ENCODE measurements at places on chromosomes 11 and 22. TPM values are rescaled to one million over a fixed set of nuclear protein-coding genes. Genes with fewer than 3 reads are reported as not detected.

DNA sequence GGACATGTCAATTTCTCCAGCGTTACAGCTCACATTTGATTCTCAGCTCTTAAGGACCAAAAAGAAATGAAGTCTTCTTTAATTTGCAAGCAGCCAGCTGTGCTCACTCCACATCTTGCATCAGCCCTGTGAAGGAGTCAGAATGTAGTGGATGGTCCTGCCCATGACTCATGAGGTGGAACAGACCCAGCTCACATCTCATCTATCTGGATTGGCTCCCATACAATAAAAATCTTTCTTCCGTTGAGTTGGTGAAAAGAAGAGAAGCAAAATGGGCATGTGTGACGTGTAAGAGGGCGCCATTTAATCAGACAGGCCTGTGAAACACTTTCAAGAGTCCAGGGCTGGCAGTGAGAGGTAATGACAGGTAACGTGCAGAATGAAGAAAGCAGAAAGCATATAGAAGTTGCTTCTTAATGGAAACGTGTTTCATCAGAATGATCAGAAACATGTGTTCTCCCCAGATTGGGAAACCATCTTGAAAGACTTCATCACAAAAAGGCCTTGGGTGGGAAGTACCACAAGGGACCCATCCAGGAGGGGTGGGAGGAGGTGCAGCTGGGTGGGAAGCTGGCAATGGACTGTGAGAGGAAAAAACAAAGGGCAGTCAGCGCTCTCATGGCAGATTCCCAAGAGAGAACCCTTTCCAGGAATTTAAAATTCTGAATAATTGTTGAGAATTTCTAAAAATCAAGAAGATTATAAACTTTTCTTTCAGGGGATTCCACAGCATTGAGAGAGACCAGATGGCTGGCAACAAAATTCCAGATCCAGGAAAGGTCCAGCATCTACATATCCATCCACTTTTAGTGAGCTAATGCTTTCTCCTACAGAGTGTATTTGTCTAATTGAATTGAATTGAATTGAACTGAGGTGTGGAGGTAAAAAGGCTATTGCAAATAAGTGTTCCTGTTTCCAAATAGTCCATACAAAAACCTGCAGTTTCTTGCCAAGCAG lies 57.0 kb downstream of the ETS1 start:
- DNase-seq, result no peak

GRCh38 chr11:1852877-1853276 lies at the start of gene LSP1:
Gene LSP1, plus strand, starts transcription at chr11:1853084. Its CDS starts 61 bp downstream, at chr11:1853145.
- no peak for DNase-seq

DNA sequence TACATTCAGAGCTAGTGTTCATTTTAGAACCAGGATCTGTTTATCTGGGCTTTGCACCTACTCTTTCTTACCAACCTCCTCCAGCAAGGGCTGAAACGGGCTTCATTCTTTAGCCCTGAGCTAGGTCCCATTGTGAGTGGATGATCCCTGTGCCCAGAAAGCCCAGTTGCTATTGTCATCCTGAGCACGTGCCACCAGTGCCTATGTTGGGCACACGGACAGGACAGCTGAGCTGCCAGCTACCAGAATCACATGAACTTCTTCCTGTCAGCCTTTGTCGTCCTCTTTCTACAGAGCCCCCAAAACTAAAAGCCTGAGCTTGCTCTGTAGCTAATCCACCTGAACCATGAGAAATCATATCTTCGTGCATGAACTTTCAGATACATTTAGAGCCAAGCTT lies 74.4 kb upstream of the NTM start:
- no peak for DNase-seq

GRCh38 chr11:65623177-65623576 lies 7.6 kb downstream of the PCNX3 start:
- no peak for DNase-seq

DNA sequence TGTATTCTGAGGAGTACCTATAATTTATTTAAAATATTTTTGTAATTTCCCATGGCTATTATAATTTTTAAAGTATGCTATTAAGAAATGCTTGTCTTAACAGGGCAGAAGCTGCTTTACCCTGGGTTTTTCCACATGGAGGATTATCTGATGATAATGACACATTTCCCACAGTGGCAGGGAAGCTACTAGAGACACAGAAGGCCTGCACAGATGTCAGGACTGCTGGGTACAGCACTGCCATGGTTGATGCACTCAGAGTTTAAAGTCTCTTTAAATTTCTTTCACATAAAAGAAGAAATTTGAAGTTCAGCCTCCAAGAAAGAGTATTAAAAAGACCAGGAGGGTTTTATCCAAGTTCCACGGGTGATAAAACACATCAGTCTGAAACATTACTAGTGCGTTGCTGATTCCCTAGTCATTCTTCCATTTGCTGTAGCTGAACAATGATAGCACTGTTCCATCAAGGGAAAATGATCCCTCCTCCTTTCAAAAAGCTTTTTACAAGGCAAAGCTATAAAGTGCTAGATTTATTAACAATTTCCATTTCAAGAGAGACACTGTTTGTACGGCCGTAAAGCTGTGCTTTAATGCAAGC lies 363.0 kb downstream of the CNTN5 start:
- no peak for DNase-seq

FOLR1 gene
- total RNA-seq, result 0.56 TPM

CBLIF gene
- total RNA-seq, result not detected

- DNase-seq, result no peak
Observed at GRCh38 chr11:78037056-78037455, 14.0 kb upstream of the KCTD14 start.

ME3 gene
- total RNA-seq, result not detected

GRCh38 chr11:123751781-123752180 lies 2.5 kb downstream of the OR6X1 start:
- DNase-seq, result no peak
